ENCODE measurements at places on chromosomes 3 and 15.

DNA sequence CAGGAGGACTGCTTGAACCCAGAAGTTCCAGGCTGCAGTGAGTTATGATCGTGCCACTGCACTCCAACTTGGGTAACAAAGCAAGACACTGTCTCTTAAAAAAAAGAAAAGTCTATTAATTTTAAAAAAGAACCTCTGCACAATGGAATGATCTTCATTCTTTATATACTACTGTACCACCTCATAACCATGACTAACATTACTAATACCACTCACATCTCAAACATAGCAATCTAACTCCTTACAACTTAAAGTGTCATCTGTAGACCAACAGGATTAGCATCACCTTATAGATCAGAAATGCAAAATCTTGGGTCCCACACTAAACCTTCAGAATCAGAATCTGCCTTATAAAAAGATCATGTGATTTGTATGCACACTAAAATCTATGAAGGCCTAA lies 48.8 kb upstream of the MAP4 start:
- DNase-seq = no peak

- no peak for DNase-seq
Measured at GRCh38 chr3:102036017-102036416, 186.7 kb downstream of the NFKBIZ start.

GRCh38 chr3:78293284-78293683 lies 1253.4 kb downstream of the ROBO2 start:
- DNase-seq = no peak

DNA sequence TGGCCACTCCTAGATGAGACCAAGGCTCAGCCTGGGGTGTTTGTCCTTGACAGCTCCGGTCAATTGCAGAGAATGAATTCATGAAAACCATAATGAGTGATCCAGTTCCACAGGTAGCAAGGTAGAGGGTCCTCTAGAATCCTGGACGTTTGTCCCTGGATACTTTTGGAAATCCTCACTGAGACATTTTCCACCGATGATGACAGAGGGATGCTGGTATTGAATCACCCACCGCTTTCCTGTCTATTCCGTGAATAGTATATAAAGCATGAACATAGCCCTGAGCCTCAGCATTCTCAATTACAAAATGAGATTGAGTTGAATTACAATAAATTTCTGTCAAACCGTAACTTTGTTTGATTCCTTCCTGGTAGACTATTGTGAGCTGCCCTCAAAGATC lies 5.7 kb upstream of the DCUN1D1 start:
- no peak for DNase-seq

DNA sequence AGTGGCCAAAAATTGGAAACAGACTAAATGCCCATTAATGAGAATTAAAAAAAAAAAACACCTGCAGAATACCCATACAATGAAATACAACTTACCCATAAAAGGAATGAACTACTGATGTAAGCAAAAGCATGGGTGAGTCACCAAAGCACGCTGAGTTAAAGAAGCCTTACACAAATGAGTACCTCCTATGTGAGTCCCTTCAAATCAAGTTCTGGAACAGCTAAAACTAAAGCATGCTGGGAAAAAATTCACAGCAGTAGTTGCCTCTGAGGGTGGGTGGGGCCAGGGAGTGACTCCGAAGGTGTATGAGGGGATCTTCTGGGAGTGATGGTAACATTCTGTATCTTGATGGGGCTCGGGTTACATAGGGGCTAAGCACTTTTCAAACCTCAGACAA lies 11.4 kb downstream of the MYO5C start:
- no peak for DNase-seq

GRCh38 chr3:152756807-152757206 lies 78.1 kb upstream of the P2RY1 start:
- DNase-seq = no peak

DNA sequence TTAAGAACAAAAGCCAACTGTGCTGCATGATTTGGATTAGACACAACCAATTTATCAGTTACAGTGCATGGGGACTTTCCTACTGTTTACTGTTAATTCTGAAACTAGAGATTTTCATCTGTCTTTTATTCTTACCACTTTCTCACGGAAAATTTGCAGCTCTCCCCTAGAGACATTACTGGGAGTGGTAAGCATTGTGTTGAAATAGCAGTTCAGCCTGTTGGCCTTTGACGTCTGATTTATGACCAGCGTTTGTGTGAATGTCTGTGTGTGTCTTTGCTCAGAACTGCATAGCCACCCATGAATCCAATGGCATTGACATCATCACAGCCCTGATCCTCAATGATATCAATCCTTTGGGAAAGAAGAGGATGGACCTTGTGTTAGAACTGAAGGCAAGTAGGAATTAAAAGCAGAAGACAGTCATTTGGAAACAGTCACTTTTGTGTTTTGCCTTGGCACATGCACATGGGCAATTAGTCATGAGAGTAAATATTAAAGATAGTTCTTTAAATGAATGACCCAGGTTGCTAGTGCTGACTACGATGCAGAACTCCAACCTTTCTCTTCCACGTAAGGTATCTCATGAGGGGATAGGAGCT lies 202.2 kb upstream of the BHLHE40 start:
- DNase-seq = no peak

- DNase-seq = no peak
Measured at GRCh38 chr15:96586901-96587300, 256.4 kb downstream of the NR2F2 start.

DNA sequence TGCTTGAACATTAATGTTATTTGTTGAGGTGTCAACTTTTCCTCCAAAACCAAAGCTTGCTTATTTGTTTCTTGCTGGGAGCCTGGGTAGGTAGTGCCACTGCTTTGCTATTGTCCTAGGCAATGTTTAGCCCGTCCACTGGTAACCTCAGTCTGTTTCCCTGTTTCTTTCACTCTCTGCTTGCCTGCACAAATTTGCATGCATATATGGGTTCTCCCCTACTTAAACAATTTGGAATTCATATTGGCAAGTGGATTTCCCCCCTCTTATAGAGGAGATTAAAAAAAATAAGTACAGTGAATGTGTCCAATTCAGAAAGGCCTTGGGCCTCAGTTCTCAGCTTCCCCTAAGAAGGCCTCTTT lies 45.0 kb upstream of the BOC start:
- no peak for DNase-seq

- DNase-seq = no peak
Measured at GRCh38 chr15:55499151-55499550, 8.9 kb downstream of the DNAAF4 start.

- DNase-seq = no peak
Measured at GRCh38 chr3:97983933-97984491, 11.8 kb upstream of the RIOX2 start.

DNA sequence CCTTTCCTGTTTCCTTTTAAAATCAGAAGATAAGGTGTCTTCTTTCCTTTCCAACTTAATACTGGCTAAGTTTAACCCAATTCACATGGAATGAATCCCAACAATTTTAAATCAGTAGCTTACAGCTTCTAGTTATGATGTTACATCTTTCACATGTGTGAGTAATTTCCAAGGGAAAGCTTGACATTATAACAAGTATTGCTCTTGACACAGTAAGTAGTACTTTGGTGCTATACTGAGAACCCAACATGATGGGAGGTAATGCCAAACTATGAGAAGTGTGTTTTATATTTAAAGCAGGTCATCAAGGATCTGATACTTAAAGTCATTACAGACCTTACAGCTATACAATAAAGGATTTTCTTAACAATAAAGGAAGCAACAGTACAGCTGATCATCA lies 29.1 kb downstream of the RABL3 start:
- DNase-seq = no peak

DNA sequence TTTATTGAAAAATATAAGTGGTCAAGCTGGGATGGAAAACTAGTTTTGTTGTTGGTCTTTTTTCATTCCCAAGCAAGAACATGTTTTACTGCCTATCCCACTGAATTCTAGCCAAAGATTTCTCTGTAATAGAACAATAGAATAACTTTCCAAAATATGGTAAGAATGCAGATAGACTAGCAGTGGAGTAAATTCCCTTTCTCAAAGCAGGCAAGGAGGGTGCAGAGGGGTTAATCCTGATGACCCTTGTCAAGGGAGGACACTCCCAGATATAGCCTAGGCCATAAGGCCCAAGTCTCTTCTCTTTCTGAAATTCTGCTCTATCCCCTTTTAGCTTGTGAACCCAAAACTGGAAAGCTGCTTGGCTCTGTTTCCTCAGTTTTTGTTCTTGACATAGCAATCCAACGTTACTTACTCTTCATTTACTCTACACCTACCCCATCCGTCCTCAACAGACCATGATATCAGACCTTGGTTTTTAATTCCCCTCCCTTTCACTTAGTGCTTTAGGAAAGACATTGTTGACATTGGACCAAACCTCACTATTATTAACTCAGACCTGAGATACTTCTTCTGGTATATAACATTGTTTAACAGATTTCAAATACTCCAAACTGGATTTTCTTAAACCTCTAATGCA lies 453.6 kb upstream of the THBS1 start:
- DNase-seq = no peak

- no peak for DNase-seq
Measured at GRCh38 chr15:93987068-93987467, 244.3 kb upstream of the MCTP2 start.

GRCh38 chr15:36877796-36878683 lies 222.3 kb downstream of the MEIS2 start:
- DNase-seq = no peak

DNA sequence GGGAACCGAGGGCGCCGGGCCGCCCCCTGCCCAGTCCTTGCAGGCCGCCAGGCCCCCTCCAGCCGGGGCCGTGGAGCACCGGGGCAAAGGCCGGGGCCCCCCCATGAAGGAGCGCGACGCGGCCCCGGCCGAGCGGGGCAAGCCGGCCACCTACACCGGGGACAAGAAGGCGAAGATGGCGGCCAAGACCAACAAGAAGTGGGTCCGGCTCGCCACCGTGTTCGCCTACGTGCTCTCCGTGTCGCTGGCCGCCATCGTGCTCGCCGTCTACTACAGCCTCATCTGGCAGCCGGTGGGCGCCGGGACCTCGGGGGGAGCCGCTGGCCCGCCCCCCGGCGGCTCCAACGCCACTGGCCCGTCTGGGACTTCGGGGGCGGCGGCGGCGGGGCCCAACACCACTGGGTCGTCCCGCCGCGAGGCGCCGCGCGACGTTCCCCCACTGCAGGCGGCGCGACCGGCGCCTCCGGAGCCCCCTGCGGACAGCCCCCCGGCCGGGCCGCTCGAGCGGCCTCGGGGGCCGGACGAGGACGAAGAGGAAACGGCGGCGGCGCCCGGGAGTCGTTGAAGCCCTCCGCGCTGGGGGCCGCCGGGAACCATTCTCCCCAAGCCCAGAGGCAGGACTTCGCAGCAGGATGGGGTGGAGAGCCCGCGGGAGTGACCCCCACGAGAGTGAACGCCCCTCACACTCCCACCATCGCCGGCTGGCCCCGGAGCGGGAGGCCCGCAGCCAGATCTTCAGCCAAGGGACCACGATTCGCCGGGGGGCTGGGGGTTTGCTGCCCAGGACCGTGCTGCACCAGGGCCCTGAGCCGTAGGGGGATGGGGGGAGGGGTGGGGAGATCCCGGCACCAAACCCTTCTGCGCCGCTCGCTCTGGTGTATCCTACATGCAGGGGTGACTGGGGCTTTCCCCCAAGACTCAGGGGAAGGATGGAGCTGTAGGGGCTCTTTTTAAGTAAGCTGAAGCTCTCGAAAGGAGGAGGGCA lies 753 bp downstream of the INAFM2 start:
- no peak for DNase-seq

DNA sequence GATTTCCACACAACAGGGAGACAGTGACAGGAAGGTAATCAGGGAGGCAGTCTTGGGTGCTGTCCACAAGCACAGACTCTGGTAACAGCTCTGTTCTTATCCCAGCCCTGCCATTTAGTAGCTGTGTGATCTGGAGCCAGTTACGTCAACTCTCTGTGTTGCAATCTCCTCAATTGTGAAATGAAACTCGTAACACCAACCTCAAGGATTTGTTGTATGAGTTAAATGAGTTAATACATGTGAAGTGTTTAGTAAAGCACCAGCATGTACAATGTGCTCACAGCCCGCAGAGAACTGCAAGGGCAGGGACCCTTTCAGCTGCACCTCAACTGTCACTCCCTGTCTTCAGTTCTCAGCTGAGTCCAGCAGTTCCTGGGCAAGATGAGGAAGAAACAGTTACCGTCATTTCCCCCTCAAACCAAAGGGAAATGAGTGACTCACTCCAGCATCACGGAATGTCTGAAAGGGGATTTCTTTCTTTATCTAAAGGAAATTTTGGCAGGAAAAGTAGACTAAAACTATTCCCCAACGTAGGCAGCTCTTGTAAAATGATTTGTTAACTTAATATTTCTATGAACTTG lies 39.9 kb upstream of the MB21D2 start:
- DNase-seq = no peak

DNA sequence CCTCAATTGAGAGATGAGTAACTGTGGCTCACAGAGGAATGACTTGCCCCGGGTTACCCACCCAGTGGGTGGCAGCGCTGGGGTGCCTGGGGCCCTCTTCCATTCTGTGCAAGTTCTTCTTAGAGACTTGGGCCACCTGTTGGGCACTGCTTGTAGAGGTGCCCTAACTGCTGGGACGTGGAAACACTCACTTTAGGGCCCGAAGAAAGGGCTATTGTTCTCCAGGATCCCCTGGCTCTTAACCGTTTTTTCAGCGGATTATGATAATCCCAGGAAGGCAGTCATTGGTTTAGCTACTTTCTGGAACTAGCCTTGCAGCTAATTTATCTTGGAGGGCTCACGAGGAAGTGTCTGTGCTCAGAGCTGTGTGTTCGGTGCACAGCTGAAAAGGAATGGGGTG lies 66.0 kb upstream of the GCNT3 start:
- DNase-seq = no peak

DNA sequence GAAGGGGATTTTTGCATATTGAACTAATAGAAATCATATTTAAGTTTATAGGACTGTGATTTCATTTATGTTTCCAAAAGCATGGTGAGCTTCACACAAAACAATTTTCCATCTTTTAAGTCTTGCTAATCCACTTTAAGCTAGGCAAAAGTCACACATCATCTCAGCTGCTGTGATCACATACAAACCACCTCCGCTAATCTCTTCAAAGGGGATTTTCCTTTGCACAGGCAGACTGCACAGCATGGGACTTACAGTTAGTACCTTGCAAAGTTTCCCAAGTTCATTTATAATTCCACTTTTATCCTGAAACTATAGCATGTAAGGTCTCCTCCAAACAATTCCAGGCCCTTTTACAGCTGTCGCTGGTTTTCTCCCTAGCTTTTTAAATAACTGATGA lies 225.1 kb upstream of the CNTN3 start:
- DNase-seq = no peak

DNA sequence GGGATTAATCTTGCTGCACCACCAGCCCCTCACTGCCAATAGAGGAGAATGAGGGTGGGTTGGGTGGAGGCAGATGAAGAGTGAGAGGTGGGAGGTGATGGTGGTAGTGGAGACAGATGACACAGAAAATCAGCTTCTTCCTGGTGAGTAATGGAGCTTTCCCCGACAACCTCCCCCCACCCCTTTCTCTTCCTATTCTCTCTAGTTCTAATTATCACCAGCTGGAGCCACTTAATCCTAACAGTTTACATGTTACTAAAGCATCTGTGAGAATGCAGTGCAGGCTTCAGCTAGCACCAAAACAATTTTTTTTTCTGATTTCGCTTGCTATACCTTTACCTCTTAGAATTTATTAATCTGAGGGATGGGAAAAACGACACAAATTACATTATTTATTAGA lies 116.1 kb upstream of the DNAJC19 start:
- DNase-seq = no peak

GRCh38 chr15:65963911-65964482 lies 94.7 kb downstream of the RAB11A start:
- no peak for DNase-seq

GRCh38 chr15:40443846-40444245 lies 3.1 kb downstream of the BAHD1 start:
- DNase-seq = no peak

GRCh38 chr15:91664224-91664836 lies 189.2 kb upstream of the SLCO3A1 start:
- DNase-seq = no peak

GRCh38 chr3:110419601-110420000 lies 652.0 kb upstream of the NECTIN3 start:
- DNase-seq = no peak

Data from NCI-H510A (cell line).